Stimulated activated naive CD4-positive, alpha-beta T cell treated with Interleukin-2 at 50 U/mL for 16 hours (primary cell): ENCODE measurements at places on chromosomes 1 and 21.

GRCh38 chr1:8314346-8315280 lies 3.3 kb upstream of the SLC45A1 start:
- DNase-seq, result peak; percentile 24

- no peak for DNase-seq
These were observed 47.6 kb upstream of the PPP2R5A start for GRCh38 chr1:212237651-212238050.

DNA sequence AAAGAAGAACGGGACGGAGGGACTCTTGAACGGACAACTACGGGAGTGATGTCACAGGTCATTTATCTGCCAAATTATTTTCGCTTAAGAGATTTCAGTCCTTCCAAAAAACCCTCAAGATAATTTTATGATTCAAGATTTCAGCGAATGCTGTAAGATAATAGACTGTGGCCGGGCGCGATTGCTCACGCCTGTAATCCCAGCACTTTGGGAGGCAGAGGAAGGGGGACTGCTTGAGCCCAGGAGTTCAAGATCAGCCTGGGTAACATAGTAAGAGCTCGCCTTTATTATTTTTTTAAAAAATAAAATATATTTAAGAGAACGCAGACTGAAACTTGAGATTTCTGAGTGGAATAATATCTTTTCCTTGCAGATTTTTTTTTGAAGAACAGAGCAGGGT lies 609 bp downstream of the RWDD2B start:
- DNase-seq, result no peak

DNA sequence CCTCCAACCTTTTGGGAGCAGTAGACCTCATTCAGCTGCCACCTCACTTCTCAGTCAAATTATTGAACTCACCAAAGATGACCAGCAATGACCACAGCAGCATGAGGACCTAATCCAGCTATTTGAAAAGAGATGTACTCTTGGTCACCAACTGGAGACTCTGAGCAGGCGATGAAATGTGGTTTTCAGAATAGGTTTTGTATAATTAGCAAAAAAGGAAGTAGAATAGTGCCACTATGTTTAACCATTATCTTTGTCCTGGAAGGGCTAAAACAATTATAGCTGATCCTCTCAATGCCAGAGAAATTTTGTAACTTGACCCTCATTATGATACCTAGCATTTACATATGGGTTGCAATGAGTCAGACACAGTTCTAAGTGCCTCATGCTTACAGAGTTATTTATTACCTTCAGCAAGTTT lies at the start of gene FCRL2:
Gene FCRL2 (minus strand): TSS at position 162 of the 421 bp plus-strand sequence. CDS start 59 bp downstream, at position 103.
- no peak for DNase-seq
